ENCODE measurements at places on chromosomes 5 and 9.

- DNase-seq, result peak; percentile 61
These were observed 44.4 kb upstream of the GRIA1 start for GRCh38 chr5:153445875-153446579.

- DNase-seq, result no peak
These were observed 62.1 kb downstream of the C9orf50 start for GRCh38 chr9:129558551-129559505.

GRCh38 chr5:59597690-59598546 lies 295.6 kb downstream of the PDE4D start:
- no peak for DNase-seq

DNA sequence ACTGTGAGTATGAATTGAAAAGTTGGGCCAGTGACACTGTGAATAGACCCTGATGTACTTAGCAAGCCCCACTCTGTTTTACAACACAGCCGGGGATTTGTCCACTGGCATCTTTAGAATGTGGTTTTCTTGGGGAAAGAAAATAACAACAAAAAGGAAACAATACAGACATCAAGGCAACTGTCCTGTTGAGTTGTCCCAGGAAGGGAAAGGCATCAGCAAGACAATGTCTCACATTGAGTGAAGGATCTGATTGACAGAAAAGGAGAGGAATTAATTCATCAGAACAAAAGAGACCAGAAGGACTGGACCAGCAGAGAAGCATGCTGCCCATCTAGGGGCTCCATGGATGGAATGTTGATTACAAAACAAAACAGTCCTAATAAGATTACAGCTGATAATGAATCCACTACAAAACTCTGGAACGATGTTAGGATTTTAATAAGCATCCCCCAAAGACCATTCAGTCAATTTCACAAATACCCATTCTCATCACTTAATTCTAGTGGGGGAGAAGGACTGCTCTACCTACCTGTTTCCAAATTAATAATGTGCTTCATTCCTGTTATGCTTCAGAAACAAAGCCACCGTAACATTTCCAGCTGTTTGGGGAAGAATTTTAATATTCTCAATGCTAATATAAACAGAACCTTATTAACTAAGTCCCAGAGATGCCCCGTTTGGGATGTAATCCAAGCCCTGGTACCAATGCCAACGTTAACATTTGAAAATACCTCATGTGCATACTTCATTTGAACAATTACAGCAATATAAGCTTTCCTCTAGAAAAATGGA lies 298.0 kb downstream of the SPOCK1 start:
- DNase-seq, result no peak

GRCh38 chr9:74718709-74719108 lies 169.0 kb downstream of the TRPM6 start:
- no peak for DNase-seq

- no peak for DNase-seq
These were observed 63.9 kb downstream of the KLHL3 start for GRCh38 chr5:137672001-137672400.

- DNase-seq, result peak; percentile 59
These were observed 115.1 kb downstream of the CDC42SE2 start for GRCh38 chr5:131378721-131379541.

GRCh38 chr9:83724436-83724835 lies 16.7 kb upstream of the UBQLN1 start:
- no peak for DNase-seq

DNA sequence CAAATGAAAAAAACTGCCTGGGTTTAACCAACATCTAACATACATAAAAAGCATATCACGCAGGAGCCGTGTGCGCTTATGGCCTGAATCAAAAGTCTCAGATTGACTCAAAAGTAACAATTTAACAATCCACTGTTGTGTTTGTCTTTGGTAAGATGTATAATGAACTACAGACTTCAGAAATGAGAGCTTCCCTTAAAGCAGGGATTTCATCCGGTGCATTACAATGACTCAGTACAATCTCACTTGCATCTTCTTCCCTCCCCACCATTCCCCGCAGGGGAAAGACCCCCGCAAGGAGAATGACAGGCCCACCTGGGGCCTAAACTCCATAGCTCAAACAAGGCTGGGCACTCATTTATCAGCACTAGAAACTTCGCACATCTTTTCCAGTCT lies 1.4 kb downstream of the ZFR start:
- DNase-seq, result peak; percentile 54

DNA sequence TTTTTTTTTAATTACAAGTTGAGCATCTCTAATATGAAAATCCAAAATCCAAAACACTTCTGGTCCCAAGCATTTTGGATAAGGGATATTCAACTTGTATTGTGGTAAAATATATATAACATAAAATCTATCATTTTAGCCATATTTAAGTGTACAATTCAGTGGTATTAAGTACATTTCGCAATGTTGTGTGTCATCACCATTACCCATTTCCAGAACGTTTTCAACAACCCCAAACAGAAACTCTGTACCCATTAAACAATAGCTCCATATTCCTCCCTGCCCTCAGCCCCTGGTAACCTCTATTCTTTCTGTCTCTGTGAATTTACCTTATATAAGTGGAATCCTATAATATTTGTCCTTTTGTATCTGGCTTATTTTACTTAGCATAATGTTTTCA lies 24.9 kb downstream of the TICAM2 start:
- DNase-seq, result no peak

GRCh38 chr5:168836603-168837231 lies 257.5 kb upstream of the PANK3 start:
- DNase-seq, result no peak

DNA sequence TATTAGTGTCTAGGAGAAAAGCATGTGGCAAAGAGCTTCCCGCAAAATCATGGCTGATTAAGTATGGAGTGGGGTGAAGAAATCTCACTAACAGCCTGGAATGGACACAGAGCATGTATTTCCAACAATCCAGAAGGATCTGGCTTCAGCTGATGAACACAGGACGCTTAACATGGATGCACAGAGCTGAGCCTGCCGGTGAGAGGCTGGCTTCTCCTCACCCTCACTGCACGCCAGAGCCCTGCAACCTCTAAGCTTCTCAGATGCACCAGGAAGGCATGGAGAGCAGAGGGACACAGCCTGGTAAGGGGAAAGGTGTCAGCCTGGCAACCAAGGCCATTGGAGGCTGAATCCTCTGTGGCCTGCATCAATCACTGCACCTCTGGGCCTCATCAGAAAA lies 298.5 kb downstream of the TRIM32 start:
- no peak for DNase-seq

- no peak for DNase-seq
These were observed 227.7 kb upstream of the PRR16 start for GRCh38 chr5:120236360-120236759.

DNA sequence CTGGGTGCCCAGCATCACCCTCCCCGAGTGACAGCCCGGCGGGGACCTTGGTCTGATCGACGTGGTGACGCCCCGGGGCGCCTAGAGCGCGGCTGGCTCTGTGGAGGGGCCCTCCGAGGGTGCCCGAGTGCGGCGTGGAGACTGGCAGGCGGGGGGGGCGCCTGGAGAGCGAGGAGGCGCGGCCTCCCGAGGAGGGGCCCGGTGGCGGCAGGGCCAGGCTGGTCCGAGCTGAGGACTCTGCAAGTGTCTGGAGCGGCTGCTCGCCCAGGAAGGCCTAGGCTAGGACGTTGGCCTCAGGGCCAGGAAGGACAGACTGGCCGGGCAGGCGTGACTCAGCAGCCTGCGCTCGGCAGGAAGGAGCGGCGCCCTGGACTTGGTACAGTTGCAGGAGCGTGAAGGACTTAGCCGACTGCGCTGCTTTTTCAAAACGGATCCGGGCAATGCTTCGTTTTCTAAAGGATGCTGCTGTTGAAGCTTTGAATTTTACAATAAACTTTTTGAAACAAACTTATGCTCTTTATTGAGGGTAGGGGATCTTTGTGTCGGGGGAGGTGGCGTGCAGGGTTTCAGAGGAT lies 1.3 kb downstream of the GADD45G start:
- DNase-seq, result peak; percentile 85

- peak; percentile 54 for DNase-seq
These were observed 187.5 kb downstream of the TMEM38B start for GRCh38 chr9:105881654-105882349.

- DNase-seq, result peak; percentile 29
These were observed 354.9 kb downstream of the CETN3 start for GRCh38 chr5:90054612-90055011.

DNA sequence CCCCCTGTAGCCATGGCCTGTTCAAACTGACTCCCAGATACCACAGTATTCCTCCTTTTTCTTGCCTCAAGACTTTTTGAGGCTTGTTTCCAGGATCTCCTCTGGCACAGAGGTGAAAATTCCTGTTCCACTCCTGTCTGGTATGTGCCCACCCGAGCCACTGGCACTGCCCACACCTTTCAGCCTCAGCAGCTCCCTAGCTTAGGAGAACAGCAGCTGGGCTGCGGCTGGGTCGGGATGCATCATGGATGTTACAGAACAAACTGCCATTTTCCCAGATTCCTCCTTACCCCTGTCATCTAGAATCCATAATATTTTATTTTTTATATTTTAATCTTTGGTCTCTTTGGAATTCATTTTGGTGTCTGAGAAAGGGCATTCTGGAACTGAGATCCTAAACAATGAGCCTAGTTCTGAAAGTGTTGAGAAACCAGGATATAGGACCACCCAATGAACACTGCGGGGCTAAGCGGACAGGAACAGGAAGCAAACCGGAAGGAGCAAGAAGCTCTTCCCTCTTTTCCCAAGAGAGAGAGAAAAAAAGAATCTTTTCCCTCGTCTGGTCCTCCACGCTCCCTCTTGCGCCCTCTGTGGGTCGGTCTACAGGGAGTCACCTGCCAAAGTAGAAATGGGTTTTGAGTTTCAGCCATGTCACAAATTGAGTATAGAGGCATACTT lies 12.5 kb downstream of the OR2S2 start:
- peak; percentile 89 for DNase-seq

DNA sequence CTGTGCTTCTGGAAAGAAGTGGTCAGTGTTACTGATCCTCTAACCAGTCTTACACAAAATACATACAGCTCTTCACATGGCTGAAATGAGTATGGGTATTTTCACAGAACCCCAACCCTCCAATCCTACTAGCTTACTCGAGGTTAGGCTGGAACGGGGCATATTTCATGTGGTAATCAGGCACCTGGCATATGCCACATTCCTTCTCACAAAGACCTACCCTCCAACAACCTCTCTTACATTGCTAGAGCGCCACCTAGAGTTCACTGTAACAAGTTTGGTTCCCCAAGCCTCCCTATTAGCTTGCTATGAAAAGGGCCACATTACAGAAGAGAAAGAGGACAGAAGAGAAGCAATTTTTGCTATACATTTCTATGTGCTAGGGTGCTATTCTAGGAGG lies 597.3 kb downstream of the PRELID2 start:
- peak; percentile 26 for DNase-seq

GRCh38 chr5:107300721-107301327 lies 369.9 kb downstream of the EFNA5 start:
- DNase-seq, result no peak

DNA sequence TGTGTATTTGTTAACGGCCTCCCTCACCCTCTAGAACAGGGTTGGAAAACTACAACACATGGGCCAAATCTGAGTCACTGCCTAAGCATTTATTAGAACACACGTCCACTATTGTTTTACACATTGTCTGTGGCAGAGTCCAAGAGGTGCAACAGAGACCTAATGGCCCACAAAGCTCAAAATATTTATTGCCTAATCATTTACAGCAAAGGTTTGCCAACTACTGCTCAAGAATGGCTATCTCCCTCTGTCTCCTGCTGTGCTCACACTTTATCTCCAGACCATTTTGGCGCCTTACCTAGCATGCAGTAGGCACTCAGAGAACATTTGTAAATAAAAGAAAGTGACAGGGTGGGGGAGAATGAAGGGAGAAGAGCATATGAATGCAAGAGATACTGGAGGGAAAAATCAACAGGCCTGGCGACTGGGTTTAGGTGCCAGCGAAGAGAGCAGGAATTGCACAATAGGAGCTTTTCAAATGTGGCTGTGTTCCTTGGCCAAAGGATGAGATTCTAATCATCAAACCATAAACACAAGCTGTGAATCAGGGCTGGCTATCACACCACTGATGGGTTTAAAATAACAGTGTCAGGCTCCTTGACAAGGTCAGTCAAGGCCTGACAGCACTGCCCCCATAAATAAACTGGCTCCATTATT lies 80.3 kb downstream of the EPB41L4A start:
- DNase-seq, result peak; percentile 34

DNA sequence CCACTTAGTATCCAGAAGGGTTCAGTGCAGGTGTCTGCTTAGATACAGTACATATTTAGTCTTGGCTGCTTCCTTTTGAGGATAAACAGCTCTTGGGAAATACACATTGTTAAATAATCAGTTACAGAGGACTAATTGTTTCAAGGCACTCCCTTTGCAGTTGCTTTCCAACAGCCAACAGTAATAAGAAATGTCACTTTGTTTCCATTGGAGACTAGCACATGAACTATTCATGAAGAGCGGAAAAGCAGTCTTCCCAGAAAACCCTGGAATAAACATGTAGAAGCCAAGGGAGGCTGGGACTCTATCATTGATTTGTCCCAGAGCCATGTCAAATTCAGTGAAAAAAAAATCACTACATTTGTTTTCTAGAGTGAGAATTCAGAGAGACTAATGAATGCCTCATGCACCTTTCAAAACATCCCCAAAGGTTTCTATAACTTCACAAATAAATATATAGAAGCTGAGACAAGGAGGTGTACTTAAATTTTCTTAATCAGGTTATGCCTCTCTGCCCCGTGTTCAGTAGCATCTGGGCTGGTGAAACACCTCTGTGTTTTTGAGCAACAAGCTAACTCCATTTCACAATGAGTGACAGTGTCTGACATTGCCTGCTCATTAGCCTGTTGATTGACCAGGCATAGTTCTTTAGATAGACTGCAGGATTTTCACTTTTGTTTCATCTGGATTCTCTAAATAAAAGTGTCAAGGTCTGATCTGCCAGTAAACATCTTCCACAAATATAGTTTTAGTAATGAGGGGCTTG lies 271.5 kb downstream of the ARRDC3 start:
- DNase-seq, result no peak

DNA sequence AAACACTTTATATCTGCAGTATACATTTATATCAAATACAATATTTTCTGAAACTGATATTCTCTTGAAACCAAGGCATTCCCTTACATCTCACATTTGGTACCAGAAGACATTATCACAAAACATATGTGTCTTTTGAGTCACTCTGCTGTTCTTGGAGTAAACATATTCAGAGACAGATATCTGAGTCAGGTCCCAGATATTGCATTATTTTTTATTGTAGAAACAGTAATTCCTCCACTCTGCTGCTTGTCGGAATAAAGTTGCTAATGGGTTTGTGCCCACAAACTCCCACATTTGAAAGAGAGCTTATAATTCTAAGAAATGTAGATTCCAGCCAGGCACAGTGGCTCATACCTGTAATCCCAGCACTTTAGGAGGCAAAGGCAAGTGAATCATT lies 261.1 kb upstream of the DAPK1 start:
- DNase-seq, result no peak

DNA sequence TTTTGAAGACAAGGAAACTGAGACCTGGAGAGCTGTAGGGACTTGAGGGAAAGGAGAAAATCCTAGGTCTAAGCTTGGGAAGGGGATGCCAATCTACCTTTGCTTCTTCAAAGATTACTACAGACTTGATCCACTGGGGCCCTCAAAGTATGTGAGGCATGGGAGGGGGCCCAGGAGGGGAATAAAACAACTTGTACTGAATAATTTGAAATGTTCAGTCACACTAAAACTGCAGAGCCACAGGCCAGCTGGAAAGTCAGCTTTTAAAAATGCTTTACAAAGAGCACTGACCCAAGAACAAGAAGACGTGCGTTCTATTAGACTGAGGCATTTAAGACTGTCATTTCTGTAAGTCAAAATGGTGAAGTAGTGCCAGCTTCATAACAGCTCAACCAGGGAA lies 13.6 kb downstream of the IL33 start:
- DNase-seq, result no peak

GRCh38 chr5:4348423-4348822 lies 752.8 kb downstream of the IRX1 start:
- DNase-seq, result no peak

All from mesenchymal stem cell (in vitro differentiated cells and primary cell).